ENCODE measurements at places on chromosomes 12 and 14.
A peak's percentile ranks its signal among the peaks of the same experiment; 100 is the strongest.

GRCh38 chr14:28577711-28578131 is 188.9 kb upstream of the FOXG1 start:
- peak; percentile 90 for DNase-seq

DNA sequence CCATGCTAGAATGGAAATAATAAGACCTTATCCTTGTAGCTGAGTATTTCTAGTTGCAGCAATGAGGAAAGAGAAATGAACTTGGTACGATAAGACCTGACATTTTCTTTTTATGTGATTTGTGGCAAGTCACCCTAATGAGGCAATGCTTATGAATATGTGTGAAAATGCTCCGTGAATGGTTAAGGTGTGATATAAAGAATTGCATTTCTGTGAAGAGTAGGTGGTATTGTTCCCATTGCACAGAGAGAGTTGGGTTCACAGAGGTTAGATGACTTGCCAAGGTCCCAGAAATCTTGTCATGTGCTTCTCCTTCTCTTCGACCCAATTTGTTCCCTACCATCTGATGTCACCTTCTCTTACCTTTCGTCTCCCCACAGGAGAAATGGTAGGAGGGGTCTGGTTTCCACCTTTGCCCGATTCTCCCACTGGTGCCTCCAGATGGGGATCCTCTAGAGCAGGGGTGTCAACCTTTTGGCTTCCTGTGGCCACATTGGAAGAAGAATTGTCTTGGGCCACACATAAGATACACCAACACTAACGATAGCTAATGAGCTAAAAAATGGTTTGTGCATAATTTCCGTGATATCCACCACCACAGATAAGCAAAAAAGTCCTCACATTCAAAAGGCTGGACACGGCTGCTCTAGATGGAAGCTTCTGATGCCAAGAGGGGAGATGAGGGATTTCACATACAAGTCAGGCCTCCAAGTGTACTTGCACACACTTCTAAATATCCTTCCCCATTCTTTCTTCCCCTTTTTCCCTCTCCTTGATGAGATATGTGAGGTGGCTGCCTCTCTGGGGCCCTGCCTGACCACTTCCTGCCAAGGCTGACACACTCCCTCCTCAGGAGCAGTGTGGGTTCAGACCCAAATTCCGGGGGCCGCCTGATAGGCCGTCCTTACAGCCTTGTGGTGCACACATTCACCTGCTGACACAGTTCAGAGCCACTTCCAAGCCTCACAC is 96.1 kb downstream of the PLXNC1 start:
- peak; percentile 8 for DNase-seq

DNA sequence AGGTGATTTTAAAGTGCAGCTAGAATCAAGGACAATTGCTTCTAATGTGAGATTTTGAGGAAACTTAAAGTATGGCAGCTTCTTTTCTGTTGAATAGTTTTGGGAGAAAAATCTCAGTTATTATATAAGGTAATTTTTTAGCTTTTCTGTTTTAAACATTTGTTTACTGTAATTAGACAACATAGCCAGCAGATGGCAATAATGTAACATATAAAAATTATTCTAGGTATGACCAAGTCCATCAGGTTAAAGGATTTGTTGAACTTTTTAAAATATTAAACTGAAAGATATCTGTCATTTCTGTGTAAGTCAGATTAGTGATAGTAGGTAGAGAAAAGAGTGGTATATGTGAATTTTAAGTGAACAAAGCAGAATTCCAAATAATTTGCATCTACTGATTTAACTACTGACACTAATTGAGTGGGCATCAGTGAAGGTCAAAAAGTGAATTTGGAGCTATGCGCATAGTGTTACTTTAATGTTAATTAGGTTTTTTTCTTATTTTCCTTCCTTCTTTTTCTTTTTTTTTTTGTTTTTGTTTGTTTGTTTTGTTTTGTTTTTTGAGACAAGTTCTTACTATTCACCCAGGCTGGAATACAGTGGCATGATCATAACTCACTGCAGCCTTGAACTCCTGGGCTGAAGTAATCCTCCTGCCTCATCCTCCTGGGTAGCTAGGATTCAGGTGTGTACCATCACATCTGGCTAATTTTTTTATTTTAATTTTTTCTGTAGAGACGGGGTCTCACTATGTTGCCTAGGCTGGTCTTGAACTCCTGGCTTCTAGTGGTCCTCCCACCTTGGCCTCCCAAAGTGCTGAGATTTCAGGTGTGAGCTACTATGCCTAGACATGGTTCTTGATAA is 18.6 kb downstream of the PRORP start:
- DNase-seq: peak; percentile 40

GRCh38 chr12:27689558-27690180 is 6.6 kb upstream of the REP15 start:
- DNase-seq: no peak

DNA sequence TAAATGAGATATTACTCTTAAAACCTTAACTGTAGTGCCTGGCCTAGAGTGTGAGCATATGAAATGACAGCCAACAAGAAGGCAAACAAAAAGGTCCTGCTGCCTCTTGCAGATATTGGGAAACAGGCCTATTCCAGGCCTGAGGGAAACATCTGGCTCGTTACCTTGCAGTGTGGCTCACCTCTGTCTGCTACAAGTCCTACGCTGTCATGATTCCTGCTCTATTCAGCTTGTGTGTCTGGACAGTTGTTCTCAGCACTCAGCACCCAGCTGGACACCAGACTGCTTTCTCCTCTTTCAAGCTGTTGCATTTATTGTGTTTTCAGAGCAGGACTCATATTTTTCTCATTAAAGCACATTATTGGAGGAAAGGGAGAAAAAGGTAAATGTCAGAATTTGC is 113.5 kb downstream of the TMTC2 start:
- no peak for DNase-seq

GRCh38 chr12:2023365-2023764 is 19.1 kb upstream of the DCP1B start:
- DNase-seq: no peak

DNA sequence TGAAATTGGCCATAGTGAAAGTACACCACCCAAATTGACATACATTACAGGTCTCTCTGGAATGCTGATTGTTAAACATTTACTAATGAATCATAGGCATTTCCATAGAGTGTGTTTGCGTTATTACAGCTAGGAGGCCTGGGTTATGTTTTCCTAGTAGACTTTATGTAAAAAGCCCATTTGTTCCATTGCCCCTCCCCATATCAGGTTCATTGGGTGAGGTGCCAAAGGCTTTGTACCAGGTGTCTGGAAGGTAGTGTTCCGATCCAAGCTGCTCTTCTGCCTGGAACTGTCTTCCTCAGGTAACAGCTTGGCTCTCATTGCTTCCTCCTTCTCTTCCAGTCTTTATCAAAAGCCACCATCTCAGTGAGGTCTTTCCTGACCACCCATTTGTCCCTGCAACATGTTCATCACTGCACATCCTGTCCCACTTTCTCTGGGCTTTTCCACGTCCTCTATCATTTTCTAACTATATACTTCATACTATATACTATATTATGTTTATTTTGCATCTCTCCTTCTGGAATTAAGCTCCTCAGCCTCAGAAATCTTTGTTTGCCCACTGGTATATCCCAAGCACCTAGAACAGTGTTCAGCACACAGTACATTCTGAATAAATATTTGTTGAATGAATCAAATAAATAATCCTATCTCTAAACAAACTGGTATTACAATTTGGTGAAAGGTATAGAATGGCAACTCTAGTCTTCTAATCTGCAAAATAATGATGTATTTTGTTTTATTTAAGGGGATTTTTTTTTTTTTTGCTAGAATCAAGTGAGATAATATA is 252.3 kb downstream of the KTN1 start:
- peak; percentile 60 for DNase-seq

- peak; percentile 86 for DNase-seq
These were observed 68.3 kb downstream of the RERG start for GRCh38 chr12:15152868-15153267.

DNA sequence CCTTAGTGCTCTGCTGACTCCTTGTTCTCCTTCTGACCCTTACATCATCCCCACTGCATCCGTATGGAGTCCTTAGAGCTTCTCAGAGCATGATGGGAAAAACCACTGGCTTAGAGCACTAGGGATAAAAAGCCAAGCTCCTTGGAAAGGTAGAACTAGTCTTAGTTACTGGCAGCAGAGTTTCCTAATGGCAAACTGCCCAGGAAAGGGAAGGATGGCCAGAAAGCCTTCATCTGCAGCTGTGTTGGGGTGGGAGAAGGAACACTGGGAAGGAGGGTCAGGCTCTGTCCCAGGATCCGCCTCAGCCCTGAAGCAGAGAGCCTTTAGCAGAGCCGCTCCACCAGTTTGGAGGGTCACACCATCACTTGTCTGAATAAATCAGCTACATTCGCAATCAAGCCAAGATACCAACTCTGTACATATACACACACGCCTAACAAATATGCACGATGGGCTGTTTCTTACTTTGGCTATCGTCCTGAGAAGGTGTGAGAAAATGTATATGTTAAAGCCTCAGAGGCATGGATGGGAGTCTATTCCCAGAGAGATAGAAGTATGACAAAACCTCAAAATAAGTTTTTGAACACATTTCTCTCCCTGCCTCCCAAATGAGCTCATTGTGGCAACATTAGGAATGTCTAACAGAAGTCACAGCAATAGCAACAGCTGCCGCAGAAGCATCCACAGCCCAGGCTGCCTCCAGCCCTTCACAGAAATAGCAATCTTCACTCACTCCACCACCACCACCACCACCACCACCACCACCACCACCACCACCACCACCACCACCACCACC is 18.6 kb upstream of the GALNT8 start:
- peak; percentile 7 for DNase-seq

GRCh38 chr12:123471374-123472068 is 13.6 kb downstream of the SNRNP35 start:
- DNase-seq: no peak

- DNase-seq: peak; percentile 51
These were observed 46.9 kb downstream of the ACTN1 start for GRCh38 chr14:68932231-68932630.

GRCh38 chr14:39841088-39841487 is 408.9 kb upstream of the FBXO33 start:
- peak; percentile 12 for DNase-seq

- DNase-seq: no peak
These were observed 57.4 kb downstream of the SLC15A5 start for GRCh38 chr12:16220120-16220519.

- DNase-seq: no peak
These were observed 882.3 kb downstream of the LRFN5 start for GRCh38 chr14:42488965-42489364.

All from fibroblast of skin of back (primary cell).